ENCODE measurements at places on chromosomes 2 and 18. TPM values are rescaled to one million over a fixed set of nuclear protein-coding genes. Genes with fewer than 3 reads are reported as not detected.

DNA sequence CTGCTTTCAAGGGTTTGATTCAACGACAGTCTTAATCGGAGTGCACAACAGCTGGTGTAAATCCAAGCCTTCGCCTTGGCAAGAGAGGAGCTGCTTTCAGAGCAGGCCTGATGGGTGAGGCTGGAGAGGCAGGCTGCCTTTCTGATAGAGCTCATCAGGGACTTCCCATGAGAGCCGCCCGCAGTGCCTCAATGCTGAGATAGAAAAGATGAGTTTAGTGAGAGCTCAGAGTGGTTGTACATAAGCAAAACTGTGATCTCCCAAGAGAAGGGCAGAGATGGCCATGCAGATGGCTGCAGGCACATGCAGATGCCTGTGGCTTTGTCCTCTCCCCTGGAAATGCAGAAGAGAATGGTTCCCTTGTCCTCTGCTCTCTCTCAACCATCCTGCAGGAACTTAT, 122.1 kb downstream of the ARL4C start:
- no peaks in the 10 kb centered on the region for H3K36me3 ChIP-seq
- no peaks in the 10 kb centered on the region for H3K27me3 ChIP-seq
- no peak for DNase-seq
- H3K4me1 ChIP-seq: peaks cover 32% of the 10 kb centered on the region
- H3K4me3 ChIP-seq: no peak overlapping the region
- no peak overlapping the region for H3K27ac ChIP-seq

- H3K27ac ChIP-seq: no peak overlapping the region
- peak; percentile 39 for DNase-seq
- H3K4me3 ChIP-seq: no peak overlapping the region
- no peaks in the 10 kb centered on the region for H3K36me3 ChIP-seq
These were observed 43.1 kb downstream of the INPP4A start for GRCh38 chr2:98487806-98488189.

- H3K27me3 ChIP-seq: 0 out of 2 replicates have a peak, but pooled peaks cover 4% of the 10 kb centered on the region
- no peak for DNase-seq
- H3K36me3 ChIP-seq: no peaks in the 10 kb centered on the region
- H3K4me3 ChIP-seq: no peak overlapping the region
- H3K4me1 ChIP-seq: no peaks in the 10 kb centered on the region
These were observed 219.5 kb upstream of the NRP2 start for GRCh38 chr2:205462681-205463345.

CFC1 gene
- total RNA-seq: not detected

GRCh38 chr2:131085646-131086045, 7.6 kb downstream of the FAM168B start:
- H3K36me3 ChIP-seq: peaks cover 32% of the 10 kb centered on the region
- H3K4me3 ChIP-seq: no peak overlapping the region
- no peak for DNase-seq
- H3K4me1 ChIP-seq: no peaks in the 10 kb centered on the region

GRCh38 chr2:72109904-72110303, 37.8 kb downstream of the CYP26B1 start:
- H3K27me3 ChIP-seq: no peaks in the 10 kb centered on the region
- no peak overlapping the region for H3K4me3 ChIP-seq
- H3K27ac ChIP-seq: no peak overlapping the region
- DNase-seq: no peak
- H3K36me3 ChIP-seq: no peaks in the 10 kb centered on the region

DNA sequence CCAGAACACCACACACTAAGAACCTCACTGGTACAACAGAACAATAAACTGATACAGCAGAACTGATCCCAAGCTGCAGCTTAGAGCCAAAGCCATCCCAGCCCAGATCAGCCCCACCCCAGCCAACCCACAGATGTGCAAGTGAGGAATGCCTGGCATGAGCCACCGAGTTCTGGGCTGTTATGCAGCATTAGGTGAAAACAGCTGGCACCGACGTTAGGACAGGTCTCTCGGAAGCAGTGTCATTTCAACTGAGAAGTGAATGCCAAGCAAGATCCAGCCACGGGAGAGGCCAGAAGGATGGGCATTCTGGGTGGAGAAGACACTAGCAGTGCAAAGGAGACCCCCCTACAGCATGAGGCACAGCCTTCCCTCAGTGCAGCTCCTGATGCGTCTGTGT, 38.9 kb downstream of the ADCY3 start:
- H3K27me3 ChIP-seq: no peaks in the 10 kb centered on the region
- no peaks in the 10 kb centered on the region for H3K36me3 ChIP-seq
- DNase-seq: no peak
- no peak overlapping the region for H3K27ac ChIP-seq
- H3K4me1 ChIP-seq: no peaks in the 10 kb centered on the region

UPP2 gene
- not detected for total RNA-seq

MROH2A gene
- total RNA-seq: not detected

- no peaks in the 10 kb centered on the region for H3K36me3 ChIP-seq
- peaks cover 26% of the 10 kb centered on the region for H3K27me3 ChIP-seq
- H3K4me1 ChIP-seq: no peaks in the 10 kb centered on the region
- DNase-seq: no peak
These were observed 4.4 kb downstream of the ADCYAP1 start for GRCh38 chr18:908758-909724.

DNA sequence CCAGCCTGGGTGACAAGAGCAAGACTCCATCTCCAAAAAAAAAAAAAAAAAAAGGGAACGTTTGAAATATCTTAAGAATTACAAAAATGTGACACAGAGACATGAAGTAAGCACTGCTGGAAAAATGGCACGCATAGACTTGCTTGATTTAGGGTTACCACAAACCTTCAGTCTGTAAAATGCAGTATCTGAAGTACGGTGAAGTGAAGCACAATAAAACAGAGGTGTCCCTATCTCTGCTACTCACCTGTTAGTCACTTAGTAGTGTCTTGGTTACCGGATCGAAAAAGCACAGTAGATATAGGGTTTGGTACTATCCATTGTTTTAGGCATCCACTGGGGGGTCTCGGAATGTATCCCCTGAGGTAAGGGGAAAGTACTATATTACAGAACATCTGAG, 11.6 kb upstream of the GREB1L start:
- H3K4me1 ChIP-seq: no peaks in the 10 kb centered on the region
- no peak overlapping the region for H3K4me3 ChIP-seq
- no peaks in the 10 kb centered on the region for H3K27me3 ChIP-seq
- H3K36me3 ChIP-seq: no peaks in the 10 kb centered on the region
- DNase-seq: no peak
- no peak overlapping the region for H3K27ac ChIP-seq

DNA sequence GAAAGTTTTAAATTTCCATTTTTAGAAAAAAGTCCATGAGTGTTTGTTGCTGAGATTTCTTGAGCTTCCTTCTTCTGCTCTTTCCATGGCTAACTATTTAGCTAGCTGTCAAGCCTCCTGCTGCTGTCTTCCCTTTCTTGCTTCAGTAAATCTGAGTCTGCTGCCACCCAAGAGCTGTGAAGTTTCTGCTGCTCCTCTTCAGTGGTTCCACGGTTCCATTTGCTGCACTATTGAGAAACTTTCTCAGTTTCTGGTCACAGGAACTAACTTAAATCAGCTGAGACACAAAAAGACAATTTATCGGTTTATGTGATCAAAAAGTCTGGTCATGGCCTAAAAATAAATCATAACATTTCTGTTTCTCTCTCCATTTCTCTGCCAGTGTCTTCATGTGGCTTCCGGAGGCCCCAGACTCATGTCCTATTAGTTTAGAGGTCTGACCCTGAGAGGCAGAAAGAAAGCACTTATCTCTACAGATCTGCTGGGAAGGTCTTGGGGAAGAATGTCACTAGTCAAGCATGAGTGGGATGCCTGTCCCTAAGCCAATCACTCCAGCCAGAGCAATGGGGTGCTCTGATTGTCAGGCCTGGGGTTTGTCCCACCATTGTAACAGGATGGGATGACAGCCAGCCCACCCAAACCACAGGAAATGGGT, 73.0 kb upstream of the ARL4C start:
- DNase-seq: no peak
- no peaks in the 10 kb centered on the region for H3K27me3 ChIP-seq
- no peak overlapping the region for H3K27ac ChIP-seq
- no peaks in the 10 kb centered on the region for H3K4me1 ChIP-seq
- no peaks in the 10 kb centered on the region for H3K36me3 ChIP-seq

EVX2 gene
- total RNA-seq: not detected

GRCh38 chr2:98868548-98869271, 67.3 kb downstream of the CRACDL start:
- no peak overlapping the region for H3K27ac ChIP-seq
- no peak overlapping the region for H3K4me3 ChIP-seq
- H3K27me3 ChIP-seq: no peaks in the 10 kb centered on the region
- DNase-seq: no peak
- H3K4me1 ChIP-seq: peaks cover 5% of the 10 kb centered on the region

USP14 gene
- total RNA-seq: 56.1 TPM

ICOS gene
- not detected for total RNA-seq

ERFE gene
- total RNA-seq: 17.3 TPM

GRCh38 chr2:197088694-197089093, 162.2 kb upstream of the PGAP1 start:
- no peak for DNase-seq
- no peaks in the 10 kb centered on the region for H3K36me3 ChIP-seq

- DNase-seq: no peak
- no peak overlapping the region for H3K4me3 ChIP-seq
- H3K27ac ChIP-seq: no peak overlapping the region
- H3K36me3 ChIP-seq: no peaks in the 10 kb centered on the region
- no peaks in the 10 kb centered on the region for H3K4me1 ChIP-seq
These were observed 33.9 kb downstream of the PPP3R1 start for GRCh38 chr2:68218343-68218901.

ECEL1 gene
- total RNA-seq: not detected

DNA sequence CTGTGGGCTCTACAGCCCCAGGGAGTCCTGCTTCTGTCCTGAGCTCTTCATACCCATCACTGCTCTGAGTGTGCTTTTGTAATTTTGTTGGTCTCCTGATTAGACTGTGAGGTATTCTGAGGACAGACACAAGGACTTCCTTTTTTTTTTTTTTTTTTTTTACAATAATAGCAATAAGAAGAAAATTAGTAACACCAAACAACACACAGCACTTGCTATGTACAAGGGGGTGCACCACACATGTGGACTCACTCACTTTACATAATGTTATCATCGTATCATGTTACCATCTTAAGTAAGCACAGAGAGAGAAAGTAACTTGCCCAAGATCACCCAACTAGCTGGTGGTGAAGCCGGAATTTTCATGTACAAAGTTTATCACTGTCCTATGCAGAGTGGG, 34.6 kb downstream of the MBP start:
- no peaks in the 10 kb centered on the region for H3K27me3 ChIP-seq
- H3K4me3 ChIP-seq: no peak overlapping the region
- no peak for DNase-seq
- peaks cover 40% of the 10 kb centered on the region for H3K4me1 ChIP-seq
- peaks cover 21% of the 10 kb centered on the region for H3K36me3 ChIP-seq

DNA sequence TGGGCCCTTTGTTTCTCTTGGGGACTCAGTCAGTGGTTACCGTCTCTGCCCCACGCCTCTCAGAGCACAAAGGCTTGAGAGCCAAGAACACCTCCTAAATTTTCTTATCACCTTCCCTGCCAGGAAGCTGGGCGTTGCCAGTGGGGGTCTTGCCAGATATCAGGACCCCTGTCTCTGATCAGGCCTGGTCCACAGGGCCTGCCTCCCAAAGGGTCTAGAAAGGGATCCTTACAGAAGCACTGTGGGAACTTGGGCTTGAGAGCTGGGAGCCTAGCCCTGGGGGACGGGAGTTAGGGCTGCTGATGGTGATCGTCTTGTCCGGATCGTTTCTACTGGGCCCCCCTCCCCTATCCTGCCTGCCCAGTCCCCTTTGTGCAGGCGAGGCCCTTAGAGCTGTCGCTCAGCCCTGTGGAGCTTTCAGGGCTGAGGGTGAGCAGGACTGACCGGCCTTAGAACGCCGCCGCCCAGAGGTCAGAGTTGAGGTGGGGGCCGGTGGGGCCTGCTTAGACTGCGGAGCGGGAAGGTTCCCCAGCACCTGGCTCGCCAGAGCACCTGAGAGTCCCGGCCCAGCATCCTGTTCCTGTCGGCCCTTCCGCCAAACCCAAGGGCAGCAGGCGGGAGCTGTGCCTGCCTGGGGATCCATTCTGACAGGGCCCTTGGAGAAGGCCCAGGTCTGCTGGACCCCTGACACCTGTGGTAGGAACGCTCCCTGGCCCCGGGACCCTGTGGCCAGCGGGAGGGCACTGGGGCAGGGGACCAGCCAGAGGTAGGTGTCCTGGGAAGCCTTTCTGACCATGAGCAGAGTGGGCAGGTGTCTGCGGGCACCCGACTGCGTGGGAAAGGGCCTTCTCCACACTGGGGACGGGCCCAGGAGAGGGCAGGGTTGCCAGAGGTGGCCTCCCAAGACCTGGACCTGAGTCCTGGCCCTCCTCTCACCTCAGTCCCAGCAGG, 956 bp downstream of the ESPNL start:
- no peaks in the 10 kb centered on the region for H3K36me3 ChIP-seq

DNA sequence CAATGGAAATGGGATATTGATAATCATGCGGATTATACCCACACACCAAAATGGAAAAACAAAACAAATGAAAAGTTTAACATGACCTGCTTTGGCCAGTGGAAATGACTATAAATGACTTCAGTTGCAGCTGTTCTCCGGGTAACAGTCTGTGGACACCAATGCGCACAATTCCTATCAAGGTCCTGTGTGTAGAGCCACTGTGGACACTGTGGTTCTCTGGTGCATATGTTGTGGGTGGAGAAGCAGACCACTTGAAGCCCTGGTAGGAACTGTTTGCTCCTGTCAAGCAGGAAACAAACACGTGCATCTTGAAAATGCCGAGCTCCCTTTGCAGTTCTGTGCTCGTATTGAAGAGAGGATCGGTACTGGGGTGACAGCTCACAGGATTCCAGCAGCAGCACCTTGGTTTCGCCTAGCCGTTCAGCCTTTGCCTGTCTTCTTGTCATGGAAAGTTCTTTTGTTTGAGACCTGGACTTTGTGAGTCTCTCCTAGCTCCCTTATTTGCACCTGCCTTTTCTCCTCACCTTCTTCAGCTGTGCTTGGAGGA, 32.9 kb downstream of the NCK2 start:
- DNase-seq: no peak
- no peak overlapping the region for H3K27ac ChIP-seq
- H3K4me1 ChIP-seq: no peaks in the 10 kb centered on the region
- H3K36me3 ChIP-seq: no peaks in the 10 kb centered on the region

GRCh38 chr2:8525582-8526402, 156.1 kb upstream of the ID2 start:
- no peak overlapping the region for H3K4me3 ChIP-seq
- H3K27me3 ChIP-seq: no peaks in the 10 kb centered on the region
- H3K4me1 ChIP-seq: peaks cover 8% of the 10 kb centered on the region
- DNase-seq: no peak
- H3K27ac ChIP-seq: no peak overlapping the region
- no peaks in the 10 kb centered on the region for H3K36me3 ChIP-seq

STARD6 gene
- not detected for total RNA-seq

GRCh38 chr2:54787755-54788366, 64.4 kb downstream of the EML6 start:
- no peak overlapping the region for H3K27ac ChIP-seq
- H3K4me3 ChIP-seq: no peak overlapping the region
- H3K27me3 ChIP-seq: no peaks in the 10 kb centered on the region
- no peaks in the 10 kb centered on the region for H3K36me3 ChIP-seq
- no peaks in the 10 kb centered on the region for H3K4me1 ChIP-seq

ABCG5 gene
- total RNA-seq: not detected

GRCh38 chr18:48493434-48494230, 45.2 kb upstream of the CTIF start:
- H3K27me3 ChIP-seq: no peaks in the 10 kb centered on the region
- no peak overlapping the region for H3K27ac ChIP-seq
- no peaks in the 10 kb centered on the region for H3K36me3 ChIP-seq
- DNase-seq: no peak
- H3K4me3 ChIP-seq: no peak overlapping the region

GRCh38 chr2:201182650-201183364, at the start of gene CASP10:
CASP10 (plus strand) TSS chr2:201183141; CDS start chr2:201185778, 2,637 bp downstream.
- peak; percentile 53 for DNase-seq
- no peak within 1 kb of the TSS for H3K27ac ChIP-seq
- H3K27me3 ChIP-seq: no peaks in the 10 kb centered on the region

All from HCT116 (cell line).